ENCODE measurements at places on chromosomes 2 and 18.
A peak's percentile ranks its signal among the peaks of the same experiment; 100 is the strongest.

DNA sequence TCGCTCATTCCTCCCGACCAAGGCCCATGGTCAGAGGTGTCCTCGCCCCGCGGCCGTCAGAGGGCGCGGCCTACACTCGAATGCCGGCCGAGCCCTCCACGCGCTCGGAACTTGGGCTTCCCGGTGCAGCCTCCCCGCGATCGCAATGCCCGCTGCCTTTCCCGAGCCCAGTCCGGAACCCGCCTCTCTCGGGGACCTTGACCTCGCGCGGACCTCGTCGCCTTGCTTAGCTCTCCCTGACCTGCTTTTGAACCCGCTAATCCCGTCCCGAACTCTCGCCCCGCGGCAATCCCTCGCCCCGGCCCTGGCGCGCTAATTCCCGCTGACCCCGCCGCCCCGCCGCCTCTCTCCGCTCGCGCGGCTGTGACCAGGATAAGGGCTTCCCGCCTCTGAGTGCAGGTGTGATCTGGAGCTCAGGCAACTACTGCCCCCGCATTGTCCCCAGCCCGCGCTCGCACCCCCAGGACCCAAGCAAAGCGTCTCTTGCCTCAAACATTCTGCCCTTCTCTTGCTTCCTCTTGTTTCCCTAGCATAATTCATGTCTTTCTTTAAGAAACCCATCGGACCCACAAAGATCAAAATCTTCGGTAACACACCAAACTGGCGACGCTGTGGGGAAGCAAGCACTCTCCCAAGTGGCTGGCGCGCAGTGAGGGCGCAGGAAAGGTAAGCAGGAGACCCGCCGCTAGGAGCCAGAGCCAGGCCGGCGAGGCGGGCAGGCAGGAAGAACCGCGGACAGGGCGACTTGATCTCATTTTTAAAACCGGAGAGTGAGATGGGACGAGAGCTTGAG, 46.6 kb upstream of the ATP6V1B1 start:
- no peak for DNase-seq

- DNase-seq: no peak
Measured at GRCh38 chr2:220662431-220662830, 909.7 kb downstream of the EPHA4 start.

- DNase-seq: no peak
Measured at GRCh38 chr2:216572582-216573578, 60.3 kb upstream of the IGFBP2 start.

DNA sequence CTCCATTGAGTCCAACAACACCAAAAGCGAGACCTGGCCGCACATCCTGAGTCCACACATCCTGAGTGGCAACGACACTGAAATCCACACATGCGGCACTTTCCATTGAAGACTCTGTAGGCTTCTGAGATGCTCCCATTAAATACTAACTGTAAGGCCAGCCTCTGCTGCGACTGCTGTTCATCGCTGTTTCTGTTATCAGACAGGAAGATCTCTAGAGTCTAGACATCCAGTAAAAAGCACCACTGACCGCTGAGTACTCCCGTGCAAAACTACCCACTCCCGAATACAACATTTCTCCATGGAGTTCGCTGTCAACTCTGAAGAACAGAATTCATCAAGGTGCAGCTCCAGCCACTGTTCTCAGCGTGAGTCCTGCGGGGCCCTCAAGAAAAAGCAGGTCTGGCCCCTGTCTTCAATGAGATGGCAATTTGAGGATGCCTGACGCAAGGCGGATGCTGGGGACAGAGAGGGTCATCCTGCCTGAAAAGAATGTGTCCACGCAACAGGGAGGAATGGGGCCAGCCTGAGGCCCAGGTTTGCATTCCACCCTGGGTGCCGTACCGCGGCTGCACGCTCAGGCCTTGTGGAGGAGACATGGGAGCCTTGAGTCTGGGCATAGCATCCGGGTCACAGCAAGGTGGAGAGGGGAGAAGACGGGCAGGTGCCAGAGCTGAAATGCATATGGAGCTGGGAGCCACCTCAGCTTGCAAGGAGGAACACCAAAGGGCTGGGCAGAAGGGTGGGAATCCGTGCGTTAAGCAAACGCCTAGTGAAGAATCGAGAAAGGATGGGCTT, 61.9 kb downstream of the ZNF516 start:
- no peak for DNase-seq

DNA sequence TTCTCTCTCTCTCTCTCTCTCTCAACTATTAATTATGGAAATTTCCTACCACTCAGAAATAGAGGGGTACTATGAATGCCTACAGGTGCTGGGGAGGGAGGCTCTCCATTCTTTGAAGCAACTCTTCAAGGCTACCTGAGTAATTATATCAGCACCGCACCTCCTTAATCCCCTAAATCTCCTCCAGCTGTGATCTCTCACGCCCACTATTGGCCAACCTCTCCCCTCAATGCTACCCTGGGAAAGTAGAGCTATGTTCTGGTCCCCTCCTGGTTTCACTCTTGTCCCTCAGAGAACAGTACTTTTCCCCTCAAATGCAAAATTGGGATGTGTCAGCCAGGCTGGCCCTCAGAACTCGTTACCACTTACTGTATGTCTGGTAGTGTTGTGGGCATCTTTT, 1.6 kb downstream of the MOCOS start:
- DNase-seq: no peak

DNA sequence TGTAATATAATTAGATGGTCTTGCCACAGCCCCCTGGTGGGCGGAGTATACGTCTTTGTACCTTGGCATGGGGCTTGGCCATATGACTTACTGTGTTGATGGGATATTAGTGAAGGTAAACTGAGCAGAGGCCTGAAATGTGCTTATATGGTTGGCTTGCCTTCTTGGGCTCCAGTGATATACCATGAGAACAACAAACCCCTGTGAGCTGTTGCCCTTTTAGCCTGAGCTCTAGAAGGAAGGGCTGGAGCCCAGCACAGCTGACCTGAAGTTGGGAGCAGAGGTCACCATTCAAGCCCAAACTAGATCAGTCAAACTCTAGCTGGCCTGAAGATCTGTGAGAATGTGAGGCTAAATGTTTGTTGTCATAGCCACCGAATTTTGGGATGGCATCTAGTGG, 75.2 kb upstream of the CD302 start:
- no peak for DNase-seq

- no peak for DNase-seq
Measured at GRCh38 chr2:109594246-109594885, 19.4 kb downstream of the SEPTIN10 start.

GRCh38 chr18:66682855-66683322, 79.0 kb upstream of the CDH19 start:
- peak; percentile 26 for DNase-seq

- DNase-seq: no peak
Measured at GRCh38 chr2:241866790-241867645, 2.5 kb upstream of the RTP5 start.
